T-helper 1 cell (primary cell): ENCODE measurements at places on chromosomes 5 and 9.

- no peak for DNase-seq
Measured at GRCh38 chr9:6566409-6567139, 79.0 kb downstream of the GLDC start.

DNA sequence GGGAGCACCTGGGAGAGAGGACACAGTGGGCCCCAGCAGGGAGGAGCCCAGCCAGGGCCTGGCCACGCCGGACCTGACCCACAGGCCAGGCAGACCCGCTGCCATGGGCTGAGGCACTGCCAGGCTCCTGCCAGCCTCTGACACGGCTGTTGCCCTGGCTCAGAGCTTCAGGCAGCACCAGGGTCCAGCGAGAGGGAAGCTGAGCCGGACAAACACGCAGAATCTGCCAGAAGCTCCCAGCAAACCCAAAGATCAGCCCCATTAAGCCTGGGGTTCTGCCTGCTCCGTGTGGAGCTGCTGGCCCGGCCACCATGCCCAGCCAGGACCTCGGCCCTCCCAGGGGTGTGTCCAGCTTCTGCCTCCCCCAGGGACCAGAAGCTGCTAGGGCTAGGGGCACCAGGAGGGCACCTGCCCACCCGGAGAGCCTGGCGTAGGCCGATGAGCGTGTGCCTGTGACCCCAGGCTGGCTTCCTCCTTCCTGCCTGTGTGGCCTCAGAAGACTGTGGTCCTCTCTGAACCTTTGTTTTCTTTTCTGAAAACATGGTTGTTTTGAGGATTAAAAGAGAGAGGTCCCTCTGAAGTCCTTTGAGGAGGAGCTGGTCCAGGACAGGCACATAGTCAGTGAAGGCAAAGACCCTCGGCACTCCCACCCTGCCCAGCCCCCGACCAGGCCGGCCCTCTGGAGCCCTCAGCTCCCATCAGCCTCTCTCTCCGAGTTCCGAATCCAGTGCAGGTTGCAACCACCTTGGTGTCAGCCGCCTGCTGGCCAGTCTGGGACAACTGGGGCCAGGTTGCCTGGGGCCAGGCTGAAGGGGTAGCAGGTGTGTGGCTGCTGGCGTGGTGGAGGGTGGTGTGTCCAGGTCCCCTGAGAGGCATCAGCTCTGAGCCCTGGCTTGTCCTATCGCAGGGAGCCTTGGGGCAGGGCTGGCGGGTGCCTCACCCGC lies 39.6 kb downstream of the KCNT1 start:
- DNase-seq, result no peak

GRCh38 chr5:6581090-6581489 lies 51.8 kb downstream of the NSUN2 start:
- DNase-seq, result no peak

- DNase-seq, result no peak
Measured at GRCh38 chr5:124516567-124516966, 229.9 kb downstream of the ZNF608 start.

- no peak for DNase-seq
Measured at GRCh38 chr9:81460693-81461092, 228.7 kb downstream of the TLE1 start.

DNA sequence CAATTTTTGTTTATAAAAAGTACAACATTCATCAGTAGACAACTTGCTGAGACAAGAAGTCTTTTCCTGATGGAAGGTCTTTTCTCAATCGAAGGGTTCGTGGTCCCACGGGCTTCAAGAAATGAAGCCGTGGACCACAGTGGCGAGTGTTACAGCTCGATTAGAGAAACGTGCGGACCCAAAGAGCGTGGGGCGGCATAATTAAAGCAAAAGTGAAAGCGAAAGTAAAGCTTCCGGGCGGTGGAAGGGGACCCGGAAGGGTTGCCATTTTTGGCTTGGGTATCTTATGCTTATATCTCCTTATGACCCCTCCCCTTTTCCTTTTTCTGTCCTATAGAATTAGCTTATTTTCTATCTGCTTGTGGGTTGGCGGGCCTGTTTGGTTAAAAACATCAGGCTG lies 2309.4 kb upstream of the ACO1 start:
- DNase-seq, result no peak

DNA sequence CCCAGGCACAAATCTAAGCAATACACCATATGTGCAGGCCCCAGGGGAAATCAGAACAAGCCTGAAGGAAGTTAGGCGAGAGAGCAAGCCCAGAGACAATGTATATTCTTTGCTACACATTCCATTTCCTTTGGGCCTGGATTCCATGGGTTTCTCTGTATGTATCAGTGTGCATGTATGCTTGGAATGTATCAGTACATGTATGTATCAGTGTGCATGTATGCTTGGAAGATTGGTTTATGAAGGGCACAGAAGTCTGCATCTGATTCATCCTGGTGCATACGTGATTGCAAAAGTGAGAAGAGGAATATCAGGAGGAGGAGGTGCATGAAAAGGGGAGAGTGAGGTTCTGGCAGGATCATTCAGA lies 232.6 kb upstream of the ANKRD55 start:
- DNase-seq, result no peak

DNA sequence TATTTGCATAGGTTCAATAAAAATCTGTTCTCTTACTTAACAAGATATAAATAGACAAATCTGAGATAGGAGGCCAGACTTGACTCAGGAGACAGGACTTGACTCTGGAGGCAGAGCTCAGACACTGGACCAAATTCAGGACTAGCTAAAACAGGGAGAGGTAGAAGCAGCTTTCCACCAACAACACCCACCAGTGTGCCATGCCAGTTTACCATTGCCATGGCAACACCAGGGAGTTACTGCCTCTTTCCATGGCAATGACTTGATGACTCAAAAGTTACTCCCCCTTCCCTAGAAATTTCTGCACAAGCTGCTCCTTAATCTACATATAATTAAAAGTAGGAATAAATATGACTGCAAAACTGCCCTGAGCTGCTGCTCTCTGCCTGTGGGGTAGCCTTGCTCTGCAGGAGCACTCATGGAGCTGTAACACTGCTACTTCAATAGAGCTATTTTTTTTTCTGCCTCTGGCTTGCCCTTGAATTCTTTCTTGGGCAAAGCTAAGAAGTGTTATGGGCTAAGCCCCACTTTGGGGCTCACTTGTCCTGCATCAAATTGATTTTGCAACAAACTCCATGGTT lies 473.0 kb downstream of the PLK2 start:
- no peak for DNase-seq

DNA sequence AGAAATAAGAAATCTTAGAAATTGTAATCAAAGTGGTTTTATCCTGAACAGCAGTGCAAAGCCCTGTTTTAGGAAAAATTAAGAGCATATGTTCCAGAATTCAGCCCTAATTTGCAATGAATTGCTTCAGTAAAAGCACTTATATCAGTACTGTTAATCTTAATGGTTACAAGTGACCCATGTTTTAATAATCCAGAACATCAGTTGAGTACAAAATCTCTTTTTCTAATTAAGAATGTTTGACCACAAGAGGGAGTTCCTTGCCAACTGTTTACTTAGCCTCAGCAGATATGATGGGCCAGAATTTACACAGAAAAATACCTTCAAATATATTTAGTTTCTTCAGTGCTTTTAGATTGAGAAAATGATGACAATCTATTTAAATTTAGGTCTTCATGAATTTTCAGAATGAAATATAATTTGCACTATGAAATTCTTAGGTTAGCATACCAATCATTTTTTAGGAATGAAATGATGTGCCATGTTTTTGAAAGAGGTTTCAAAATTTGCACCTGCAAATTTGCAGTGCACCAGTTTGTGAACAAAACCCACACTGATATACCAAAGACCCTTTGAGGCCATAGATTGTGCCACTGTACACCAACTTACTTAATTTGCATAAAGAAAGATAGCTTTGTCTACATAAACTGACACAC lies 926.3 kb upstream of the ARRDC3 start:
- DNase-seq, result no peak

DNA sequence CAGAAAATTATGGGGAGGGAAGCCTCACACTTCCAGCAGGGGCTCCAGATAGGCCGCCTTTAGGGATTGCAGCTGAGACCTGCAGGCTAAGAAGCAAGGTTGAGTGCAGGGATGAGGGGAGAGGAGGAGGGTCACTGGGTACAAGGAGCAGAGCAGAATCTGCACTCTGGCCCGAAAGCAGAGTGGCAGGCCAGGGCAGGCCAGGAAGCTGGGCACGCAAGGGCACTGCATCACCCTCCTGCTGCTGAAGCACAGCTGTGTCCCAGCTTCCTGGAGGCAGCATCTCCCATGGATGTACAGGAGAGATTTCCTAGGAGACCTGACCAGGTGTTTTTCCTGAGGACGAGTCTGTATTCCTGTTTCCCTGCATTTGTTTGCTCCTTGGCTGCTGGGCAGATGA lies 92.1 kb downstream of the SYK start:
- DNase-seq, result no peak

DNA sequence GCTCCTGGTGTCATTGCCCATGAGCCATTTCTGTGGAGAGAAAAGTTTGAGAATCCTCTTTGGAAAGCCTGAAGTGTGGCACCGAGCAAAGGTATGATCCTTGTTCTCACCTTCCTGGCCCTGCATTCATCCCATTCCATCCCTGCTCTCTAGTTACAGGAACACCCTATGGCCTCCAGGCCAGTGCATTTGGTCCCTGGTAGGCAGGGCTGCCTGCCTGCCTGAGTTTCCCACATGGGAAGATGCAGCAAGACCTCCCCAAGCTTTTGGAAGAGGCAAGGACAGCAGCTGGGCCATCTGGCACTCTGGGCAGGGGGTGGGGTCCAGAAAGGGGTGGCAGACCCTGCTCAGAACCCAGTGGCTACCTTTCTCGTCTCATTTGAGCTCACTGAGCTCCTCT lies 24.5 kb downstream of the IGIP start:
- DNase-seq, result no peak
